CD4-positive, alpha-beta T cell treated with Interleukin-4 for 1 hour (primary cell): ENCODE measurements at places on chromosomes 6 and 20.

- DNase-seq: no peak
Observed at GRCh38 chr6:84052883-84053241, 19.3 kb downstream of the MRAP2 start.

DNA sequence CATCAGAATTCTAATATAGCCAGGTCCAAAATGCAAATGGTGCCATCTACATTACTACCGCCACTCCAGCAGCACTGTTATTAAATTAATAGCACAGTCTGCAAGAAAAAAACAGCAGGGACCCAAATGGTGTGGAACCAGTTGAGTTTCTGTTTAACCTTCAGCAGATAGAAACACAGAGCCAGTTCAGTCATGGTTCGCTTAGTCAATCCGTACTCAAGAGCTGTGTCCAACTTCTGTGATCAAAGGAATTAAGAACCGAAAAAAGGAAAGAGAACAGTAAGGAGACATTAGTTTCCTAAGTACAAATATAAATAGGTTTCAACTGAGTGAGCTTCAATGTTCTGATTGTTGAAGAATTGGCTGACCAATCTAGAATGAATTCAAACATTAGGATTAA, 107.7 kb downstream of the TRDN start:
- no peak for DNase-seq

DNA sequence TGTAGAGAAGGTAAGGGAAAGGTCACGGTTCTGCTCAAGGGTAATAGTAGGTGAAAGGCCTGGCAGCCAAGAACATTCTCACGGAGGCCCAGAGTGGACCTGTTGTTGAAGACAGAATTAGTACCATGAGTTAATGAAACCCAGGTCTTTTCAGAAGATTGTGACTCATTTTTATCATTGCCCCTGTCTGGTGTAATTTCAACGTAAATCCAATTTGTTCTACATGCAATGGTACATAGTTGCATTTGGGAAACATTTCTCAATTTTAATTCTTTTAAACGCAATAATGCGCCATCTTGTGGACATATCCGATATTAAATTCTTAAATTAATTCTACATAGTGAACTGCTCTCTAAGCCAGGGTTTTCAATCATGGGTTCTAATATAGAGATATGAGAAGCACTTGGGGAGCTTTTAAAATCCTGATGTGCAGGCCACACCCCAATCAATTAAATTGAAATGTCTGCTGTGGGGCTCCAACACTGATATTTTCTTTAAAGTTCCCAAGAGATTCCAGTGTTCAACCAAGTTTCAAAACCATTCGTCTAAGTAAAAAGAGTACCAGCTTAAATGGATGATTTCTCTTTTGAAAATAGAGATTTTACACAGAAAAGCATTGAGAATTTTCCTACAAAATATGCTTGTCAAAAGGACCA, 257.4 kb downstream of the PLCB1 start:
- no peak for DNase-seq

DNA sequence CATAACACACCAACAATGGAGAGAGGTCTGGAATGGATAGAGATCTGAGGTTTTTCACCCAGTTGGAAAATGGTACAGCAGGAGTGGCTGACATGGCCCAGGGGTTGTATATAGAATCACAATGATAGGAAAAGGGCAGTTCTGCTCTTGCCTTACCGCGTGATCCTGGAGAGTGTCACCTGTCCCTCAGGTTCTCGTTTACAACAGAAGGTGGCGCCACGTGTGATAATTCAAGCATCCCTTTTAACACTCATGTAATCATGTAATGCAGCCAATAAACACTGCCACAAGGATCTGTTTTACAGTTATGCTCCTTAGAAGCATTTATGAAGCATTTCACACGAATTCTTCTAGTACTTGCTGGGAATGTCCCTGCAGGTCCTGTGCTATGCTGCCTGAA, 12.9 kb upstream of the WFDC2 start:
- peak; percentile 22 for DNase-seq

- DNase-seq: no peak
Observed at GRCh38 chr20:50325651-50326050, 135.0 kb downstream of the CEBPB start.

- DNase-seq: no peak
Observed at GRCh38 chr20:31595654-31596411, 9.3 kb upstream of the ID1 start.

DNA sequence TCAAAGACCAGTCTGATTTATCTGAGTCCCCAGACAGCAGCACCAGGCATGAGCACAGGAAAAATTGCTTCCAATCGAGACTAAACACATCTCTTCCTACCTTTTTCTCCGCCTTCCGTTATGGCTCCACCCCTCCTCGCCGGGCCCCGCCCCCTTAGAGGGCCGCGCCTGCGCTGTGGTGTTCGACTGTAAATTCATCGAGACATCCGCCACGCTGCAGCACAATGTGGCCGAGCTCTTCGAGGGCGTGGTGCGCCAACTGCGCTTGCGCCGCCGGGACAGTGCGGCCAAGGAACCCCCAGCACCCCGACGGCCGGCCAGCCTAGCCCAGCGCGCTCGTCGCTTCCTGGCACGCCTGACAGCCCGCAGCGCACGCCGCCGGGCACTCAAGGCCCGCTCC, 8.9 kb downstream of the REM1 start:
- DNase-seq: peak; percentile 14

GRCh38 chr6:68013780-68014515, 621.1 kb upstream of the ADGRB3 start:
- no peak for DNase-seq

GRCh38 chr6:42449917-42450476, 1.7 kb downstream of the TRERF1 start:
- DNase-seq: no peak

DNA sequence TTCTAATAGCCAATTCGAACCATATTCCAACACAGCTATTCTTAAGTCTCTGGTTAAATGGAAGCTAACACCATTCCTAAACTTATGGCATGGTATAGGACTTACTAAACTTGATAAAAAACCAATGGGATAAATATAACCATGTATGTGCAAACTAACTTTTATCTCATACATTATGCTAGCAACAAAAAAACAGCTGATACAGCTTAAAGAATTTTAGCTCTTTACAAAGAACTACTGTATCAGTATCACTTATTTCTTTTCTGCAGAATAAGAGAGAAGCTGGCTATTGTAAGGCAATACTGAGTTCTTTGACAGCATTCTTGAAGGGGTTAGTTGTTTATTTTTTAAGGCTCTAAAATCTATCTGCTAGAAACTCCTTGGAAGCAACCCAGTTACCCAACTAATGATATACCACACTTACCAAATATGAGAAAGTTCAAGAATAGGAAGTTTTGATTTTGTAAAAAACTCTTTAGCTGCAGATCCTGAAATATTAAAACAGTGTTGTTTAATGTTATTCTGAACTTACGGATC, 44.9 kb downstream of the REPS1 start:
- DNase-seq: no peak

- DNase-seq: no peak
Observed at GRCh38 chr6:38079537-38079936, 260.0 kb downstream of the ZFAND3 start.

GRCh38 chr6:165721356-165721755, 58.3 kb upstream of the PDE10A start:
- no peak for DNase-seq

- DNase-seq: no peak
Observed at GRCh38 chr6:55888917-55889316, 13.5 kb upstream of the BMP5 start.

DNA sequence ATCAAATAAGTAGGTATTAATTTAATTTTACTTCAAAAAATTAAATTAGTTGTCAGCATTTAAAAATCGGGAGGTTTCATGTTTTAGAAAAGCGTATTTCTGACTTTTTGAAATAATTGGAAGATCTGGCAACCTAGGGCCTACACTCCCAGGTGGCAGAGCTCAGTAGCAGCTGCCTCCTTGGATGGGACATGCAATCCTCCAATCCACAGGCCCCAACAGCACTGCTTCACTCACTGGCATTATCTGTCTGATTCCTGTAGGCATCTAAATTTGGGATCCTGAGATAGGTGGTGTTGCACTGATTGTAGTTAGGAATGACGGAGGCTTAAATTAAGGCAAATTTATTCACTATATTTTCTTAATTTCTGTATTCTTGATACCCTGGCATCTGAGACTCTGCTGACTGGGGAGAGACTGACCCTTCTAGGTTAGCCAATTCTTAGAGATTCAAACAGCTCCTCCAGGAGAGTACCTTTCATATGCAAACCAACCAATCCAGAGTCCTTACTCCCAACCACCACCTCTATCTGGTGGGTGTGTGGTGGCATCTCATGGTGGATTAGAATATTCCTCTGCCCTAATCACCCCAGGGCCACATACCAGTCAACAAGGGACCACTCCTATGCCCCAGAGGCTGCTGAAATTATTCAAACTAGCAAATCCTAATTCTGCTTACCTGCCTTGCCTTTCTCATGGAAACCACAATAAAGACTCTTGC, 146.6 kb upstream of the GLP1R start:
- DNase-seq: no peak

- DNase-seq: no peak
Observed at GRCh38 chr6:4732691-4733315, 43.4 kb upstream of the CDYL start.

- no peak for DNase-seq
Observed at GRCh38 chr6:169726049-169726400, 1.7 kb upstream of the PHF10 start.

- DNase-seq: peak; percentile 83
Observed at GRCh38 chr6:87756858-87757257, 54.8 kb upstream of the AKIRIN2 start.

DNA sequence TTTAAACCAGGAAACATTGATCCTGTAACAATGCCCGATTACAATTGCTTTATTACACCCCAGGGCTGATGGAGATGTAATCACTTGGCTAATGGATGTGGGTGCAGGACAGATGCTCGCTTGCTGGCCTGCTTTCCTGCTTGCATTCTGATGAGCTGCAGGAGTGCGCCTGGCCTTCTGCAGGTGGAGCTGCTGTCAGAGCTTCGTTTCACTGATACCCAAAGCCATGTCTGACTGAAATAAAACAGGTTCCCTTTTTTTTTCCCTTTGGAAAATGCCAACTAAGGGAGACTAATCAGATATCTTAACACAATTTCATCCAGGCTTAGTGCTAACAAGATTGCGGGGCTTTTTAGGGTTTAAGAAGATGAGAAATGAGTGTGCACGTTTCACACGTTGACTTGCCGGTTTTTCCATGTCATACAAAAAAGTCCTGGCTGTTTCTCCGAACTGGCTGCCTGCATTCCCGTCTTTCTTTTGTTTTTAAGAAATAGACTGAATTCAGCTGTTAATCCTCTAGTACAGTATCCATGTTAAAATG, 60.7 kb downstream of the VAPB start:
- DNase-seq: no peak

GRCh38 chr6:6818078-6818639, 229.6 kb downstream of the LY86 start:
- no peak for DNase-seq

DNA sequence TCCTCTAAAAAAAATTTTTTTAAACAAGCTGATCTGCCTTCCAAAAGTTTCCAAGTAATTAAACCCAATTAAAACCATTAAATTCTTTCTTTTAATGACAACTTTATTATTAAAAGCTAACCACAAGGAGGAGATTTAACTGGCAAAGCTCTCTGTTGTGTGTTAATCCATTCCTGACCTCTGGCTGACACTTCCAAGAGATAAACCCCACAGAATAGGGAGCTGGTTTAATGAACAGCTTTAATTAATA, 230.8 kb downstream of the EYA2 start:
- no peak for DNase-seq

DNA sequence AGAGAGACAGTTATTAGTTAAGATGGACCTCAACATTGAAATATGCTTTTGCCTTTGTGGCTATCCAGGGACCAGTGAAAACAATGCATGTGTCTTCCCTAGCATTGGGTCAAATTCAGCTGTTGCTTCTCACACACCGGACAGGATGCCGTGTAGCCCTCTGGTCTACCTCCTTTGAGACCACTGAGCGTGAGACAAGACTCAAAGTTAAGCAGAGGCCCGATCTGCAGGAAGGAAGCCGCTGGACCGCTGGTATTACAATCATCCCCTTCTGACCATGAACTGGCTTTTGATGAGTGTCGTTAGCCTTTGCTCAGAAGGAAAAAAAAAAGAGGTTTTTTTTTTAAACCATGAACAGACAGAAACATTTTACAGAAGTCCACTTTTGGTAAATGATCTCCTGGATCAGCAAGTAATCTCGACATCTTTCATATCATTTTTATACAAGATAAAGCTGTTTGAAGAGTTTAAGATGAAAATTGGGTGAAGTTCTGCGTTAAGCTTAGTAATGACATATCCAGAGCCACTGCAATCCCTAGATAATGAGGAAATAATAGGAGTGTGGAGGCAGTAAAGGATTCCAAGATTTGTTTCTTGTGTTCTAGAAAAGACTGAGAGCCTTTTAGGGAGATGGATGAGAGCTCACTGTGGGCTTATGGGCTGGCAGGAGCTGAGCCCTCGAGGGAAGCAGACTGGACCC, 622.8 kb downstream of the QKI start:
- no peak for DNase-seq

- DNase-seq: no peak
Observed at GRCh38 chr20:50815162-50815989, 20.5 kb downstream of the BCAS4 start.

DNA sequence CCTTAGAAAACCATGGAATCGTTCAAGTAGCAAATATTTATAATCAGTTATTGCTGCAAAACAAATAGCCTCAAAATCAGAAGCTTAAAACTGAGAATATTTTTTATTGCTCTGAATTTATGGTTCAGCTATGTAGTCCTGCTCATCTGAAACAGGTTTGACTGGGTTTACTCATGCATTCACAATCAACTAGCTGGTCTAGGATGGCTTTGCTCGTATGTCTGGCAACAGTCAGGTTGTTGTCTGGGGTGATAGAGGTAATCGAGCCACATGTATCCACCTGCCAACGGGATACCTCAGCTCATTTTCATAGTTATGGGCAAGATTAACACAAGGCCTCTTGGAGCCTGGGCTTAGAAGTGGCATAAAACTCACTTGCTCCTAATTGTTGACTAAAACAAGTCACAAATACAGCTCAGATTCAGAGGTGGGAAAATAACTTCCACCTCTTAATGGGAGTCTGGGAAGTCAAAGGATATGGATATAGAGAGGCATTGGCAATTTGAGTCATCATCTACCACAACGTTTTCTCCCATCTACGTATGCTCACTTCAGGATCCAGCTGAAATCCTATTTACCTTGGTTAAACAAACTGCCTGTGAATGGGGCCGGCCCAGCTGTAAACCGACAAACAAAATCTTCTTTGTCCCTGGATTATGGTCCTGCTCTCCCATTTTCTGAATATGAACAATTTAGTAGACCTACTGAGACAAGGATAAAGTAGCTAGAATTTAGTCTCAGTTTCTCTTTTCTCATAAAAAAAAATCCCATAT, 54.5 kb upstream of the TENT5A start:
- DNase-seq: no peak

GRCh38 chr20:57685146-57685758, 24.6 kb downstream of the PMEPA1 start:
- no peak for DNase-seq

DNA sequence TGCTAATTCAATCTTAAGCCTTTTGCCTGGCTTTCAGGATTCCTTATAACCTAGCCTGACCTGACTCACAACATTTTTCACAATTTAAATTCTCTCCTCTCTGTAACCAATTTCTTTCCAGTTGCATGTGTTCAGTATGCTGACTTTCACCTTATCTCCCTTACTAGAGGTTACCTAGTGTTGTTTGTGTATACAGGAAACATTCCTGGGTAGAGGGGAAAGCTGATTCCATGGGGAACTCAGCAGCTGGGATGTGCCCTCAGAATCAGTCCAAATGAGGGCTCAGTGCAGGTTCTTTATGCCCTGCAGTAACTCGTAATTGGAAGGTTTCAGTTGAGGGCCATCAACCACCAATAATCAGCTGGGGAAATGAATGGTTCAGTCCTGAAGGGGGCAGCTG, 18.5 kb downstream of the PKIB start:
- DNase-seq: no peak

- peak; percentile 73 for DNase-seq
Observed at GRCh38 chr6:2790588-2791449, 25.6 kb downstream of the WRNIP1 start.
